Dorsolateral prefrontal cortex (tissue), 122 donors: ENCODE measurements at places on chromosomes 11 and 22.

DNA sequence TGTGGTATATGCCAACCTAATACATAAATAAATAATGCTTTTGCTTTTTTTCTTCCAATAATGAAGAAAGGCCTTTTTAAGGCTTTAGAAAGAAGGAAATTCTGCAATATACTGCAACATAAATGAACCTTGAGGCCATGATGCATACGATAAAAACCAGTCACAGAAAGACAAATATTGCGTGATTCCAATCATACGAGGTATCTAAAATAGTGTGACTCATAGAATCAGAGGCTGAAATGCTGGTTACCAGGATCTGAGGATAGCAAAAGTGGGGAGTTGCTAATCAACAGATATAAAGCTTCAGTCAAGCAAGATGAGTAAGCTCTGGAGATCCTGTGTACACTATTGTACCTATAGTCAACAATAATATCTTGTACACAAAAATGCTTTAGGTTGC is 24.2 kb downstream of the MS4A6A start:
- DNase-seq, result no peak

- no peak for DNase-seq
Measured at GRCh38 chr11:120021391-120021953, 116.4 kb downstream of the TRIM29 start.

DNA sequence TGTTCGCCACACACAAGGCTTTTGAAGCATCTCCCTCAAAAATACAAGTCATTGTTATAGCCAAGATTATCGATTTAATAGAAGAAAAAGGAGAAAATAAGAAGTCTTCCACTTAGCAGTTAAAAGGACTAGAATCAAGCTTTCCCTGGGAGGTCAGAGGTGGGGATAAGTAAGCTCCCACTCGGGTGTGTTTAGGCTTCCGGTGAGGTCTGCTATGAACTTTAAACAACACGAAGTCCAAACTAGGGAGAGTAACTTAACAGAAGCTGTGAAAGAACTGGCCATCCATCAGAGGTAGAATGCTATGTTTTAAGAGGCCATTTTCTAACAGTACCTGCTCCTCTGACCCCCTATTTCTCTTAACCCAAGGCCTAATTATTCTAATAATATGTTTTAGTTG is 91.4 kb upstream of the APOA1 start:
- no peak for DNase-seq

DNA sequence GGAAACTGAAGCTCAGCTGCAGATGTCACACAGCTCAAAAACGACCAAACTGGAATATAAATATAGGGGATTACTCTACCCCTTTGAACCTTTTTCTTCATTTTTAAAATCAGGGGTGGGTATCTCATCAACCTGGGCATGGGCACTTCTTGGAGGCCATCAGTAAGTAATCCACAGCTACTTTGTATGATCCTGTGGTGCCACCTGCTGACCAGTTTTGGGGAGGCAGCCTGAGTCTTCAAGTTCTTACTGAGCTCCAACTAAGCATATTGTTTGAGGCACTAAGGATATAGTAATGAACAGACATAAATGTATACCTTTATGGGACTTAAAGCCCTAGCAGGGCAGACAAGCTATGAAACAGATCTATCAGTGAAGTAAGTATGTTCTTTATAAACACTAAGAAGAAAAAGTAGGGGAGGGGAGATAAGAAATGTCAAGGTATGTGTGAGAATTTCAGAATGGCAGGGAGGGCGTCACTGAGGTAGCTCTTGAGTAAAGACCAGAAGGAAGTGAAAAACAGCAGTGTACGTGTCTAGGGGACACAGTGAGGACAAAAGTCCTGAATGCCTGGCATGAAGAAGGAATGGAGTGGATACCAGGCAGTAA is 18.4 kb downstream of the TUB start:
- DNase-seq, result peak; percentile 71

- DNase-seq, result no peak
Measured at GRCh38 chr11:129636926-129637325, 178.7 kb upstream of the TMEM45B start.

DNA sequence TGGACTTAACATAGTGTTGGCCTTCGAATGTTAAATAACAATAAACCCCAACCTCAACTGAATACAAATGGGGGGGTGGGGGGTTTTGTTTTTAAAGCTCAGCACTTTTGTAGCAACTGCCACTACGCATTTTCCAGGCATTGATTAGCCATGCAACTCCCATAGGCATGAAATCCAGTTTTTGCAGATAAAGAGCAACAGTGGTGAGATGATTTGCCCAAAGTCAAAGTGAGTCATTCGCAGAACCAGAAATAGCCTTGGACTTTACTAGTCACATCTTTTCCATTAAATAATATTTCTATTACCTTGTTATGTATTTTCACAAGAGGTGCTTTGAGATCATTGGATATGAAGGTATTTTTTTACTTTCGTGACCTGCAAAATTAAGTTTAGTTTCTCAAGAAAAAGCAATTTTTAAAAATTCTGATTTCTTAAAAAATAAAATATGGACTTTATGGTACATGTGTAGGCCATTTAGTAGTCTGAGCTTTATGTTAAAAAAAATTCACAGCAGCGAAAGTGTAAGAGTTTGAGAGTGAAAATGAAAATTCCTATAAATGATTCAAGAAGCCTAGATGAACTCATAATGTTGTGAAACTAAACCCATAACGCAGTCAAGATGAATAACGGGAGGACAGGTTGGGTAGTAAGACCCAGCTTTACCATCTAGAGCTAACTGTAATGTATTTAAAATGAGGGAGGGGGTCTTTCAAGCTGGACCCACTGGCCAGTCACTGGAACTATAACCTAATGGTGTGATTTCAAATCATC is 1.9 kb upstream of the PHF21A start:
- no peak for DNase-seq

GRCh38 chr22:20866736-20867135 is 7.9 kb downstream of the SNAP29 start:
- no peak for DNase-seq
